ENCODE measurements at places on chromosomes 16 and 17.

GRCh38 chr17:13885953-13886889 lies 183.1 kb upstream of the COX10 start:
- DNase-seq, result no peak

DNA sequence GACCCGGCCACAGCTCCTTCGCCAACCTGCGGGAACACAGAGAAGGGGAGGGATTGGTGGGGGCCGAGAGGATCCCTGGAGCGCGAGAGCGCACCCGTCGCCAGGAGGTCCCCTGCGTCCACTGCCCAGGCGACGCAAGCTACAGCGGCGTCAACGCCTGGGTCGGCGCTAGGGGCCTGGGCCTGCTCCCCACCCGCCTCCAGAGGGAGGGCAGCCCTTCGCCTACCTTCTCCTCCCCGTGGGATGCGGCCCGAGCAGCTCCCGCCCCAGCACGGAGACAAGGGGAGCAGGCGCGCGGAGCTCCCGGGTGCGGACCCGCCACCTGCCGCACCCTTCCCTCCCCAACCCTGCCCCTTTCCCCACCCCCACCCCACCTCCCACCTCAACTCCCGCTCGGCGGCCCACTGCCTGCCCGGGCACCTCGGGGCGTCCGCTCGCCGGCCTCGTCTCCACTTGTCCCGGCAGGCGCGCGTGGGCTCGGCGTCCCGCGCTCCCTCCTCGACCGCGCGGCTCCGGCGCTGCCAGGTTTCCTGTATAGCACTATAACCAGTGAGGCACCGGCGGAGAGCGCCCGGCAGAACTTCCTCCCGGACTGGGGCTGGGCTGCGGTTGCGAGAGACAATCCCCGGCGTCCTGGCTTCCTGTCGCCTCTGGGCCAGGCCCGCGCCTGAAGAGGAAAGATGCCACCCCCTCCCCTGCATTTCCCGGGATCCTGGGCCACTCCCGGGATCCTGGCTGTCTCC lies 119.1 kb upstream of the SMURF2 start:
- DNase-seq, result no peak

- no peak for DNase-seq
Measured at GRCh38 chr16:63361032-63361624, 1324.9 kb upstream of the CDH8 start.

DNA sequence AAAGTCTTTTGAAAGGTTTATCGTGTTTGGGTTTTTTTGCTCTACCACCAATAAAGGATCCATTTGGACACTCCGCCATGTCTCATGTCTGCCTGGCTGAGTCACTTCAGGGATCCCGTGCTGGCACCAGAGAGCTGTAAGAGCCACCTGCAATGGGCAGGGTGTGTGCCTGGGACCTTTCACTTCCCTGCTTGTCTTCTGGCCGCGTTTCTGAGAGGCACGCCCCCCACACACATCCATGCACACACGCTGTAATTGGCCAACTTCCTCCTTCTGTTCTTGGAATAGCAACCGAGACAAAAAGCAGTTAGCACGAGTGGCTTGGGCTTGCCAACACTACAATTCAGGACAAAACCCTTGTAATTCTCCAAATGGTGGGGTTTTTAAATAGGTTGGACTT lies 9.8 kb upstream of the SOST start:
- no peak for DNase-seq

DNA sequence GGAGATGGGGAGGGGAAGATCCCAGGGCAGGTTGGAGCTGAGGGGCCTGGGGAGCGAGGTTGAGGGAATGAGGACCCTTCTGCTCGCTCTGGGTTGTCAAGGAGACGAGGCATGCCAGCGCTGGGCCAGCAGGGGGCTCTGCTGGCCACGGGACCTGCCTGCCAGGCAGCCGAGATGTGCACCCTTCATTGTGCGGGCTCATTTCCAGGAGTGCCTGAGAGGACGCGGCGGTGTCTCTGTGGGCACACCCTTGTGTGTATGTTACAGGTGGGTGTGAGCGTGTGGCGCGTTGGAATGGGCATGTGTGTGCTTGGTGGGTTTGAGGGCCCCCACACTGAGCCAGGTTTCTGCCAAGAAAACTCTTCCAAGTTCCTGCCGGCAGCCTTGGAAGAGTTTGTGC lies 15.9 kb downstream of the ARHGAP23 start:
- DNase-seq, result peak; percentile 23

DNA sequence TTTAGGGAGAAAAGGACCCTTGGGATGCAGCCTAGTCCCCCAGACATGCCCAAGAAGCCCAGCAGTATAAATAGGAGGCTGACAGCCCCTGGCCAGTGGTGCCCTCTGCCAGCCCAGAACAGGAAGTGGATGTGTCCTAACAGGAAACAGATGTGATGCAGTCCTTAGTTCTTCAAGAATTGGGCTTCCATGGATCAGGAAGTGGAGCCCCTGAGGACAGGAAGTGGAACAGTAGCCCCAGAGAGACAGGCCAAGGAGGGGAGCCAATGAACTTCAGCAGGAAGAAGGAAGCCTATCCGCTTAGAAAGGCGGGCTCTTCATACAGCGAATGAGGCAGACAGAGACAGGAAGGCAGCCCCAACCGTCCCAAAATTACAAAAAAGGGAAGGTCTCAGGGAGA lies 7.2 kb downstream of the CTF1 start:
- DNase-seq, result no peak

DNA sequence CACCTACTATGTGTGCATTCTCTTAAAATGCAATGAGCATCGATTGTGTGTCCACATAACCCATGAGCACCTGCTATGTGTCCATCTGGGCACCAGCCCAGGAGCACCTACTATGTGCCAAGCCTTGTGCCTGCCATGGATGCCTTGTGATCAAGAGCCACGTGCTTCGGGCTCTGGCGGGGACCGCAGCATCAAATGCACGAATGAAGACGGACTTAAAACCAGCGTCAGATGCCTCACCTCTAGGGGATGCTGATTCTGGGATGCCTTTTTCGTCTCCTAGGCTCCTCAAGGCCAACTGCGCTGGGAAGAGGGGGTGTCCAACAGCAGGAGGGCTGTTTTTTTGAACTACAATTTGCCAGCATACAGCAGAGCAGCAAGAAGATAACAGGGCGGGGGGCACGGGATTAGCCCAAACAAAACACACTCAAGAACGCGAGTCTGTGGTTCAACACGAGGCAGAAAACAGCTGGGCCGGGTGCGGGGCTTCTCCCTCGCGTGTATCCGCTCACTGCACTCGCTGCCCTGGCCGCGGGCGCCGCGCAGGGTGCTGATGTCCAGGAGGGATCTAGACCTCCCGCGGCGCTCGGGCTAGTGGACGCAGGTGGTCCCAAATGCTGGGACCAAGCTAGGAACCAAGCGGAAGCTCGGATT lies 1.2 kb upstream of the GLIS2 start:
- no peak for DNase-seq

DNA sequence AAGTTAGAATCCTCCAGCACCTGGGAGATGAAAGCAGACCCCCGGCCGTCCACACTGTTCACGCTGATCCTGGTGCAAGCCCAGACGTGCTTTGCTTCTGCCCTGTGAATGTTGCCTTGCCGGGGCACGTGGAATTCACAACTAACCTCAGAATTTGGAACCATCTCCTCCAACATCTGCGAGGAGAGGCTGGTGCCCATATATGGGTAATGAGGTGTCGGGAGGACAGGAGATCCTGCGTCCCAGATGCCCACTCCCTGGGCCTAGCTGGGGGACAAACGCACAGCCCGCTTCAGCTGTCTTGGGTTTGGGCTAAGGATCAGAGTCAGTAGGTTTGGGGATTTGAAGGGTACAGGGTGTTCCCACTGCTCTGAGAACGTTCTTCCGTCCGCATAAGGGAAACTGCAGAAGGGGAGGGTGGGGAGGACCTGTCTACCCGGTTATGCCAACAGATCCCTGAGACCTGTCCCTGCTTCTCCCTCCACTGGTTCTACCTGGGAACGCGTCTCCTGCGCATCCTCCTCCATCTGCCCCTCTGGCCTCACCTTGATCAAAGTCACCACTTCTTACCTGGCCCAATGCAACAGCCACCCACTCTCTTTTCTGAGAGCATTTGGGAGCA lies 14.1 kb downstream of the PPL start:
- no peak for DNase-seq

DNA sequence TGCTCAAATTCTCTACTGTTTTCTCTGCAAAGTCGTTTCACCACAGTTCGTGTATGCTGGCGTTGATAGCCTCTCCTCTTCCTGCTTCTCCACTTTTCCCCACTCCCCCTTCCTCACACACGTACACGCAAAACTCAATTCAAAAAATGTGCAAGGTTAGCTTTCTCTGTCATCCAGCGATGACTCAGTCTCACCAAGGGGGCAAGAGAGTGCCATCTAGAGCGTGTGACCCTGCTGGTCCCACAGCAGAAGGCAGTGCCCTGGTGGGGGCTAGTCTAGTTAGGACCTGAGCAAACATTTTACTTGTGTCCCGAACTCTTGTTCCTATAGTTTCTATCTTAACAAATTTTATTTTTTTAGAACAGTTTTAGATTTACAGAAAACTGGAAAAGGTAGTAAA lies 121.2 kb upstream of the CHMP6 start:
- DNase-seq, result no peak

GRCh38 chr17:72795941-72796340 lies 296.5 kb downstream of the SLC39A11 start:
- DNase-seq, result no peak

- no peak for DNase-seq
Measured at GRCh38 chr16:30380072-30380802, 2.1 kb downstream of the SEPTIN1 start.

DNA sequence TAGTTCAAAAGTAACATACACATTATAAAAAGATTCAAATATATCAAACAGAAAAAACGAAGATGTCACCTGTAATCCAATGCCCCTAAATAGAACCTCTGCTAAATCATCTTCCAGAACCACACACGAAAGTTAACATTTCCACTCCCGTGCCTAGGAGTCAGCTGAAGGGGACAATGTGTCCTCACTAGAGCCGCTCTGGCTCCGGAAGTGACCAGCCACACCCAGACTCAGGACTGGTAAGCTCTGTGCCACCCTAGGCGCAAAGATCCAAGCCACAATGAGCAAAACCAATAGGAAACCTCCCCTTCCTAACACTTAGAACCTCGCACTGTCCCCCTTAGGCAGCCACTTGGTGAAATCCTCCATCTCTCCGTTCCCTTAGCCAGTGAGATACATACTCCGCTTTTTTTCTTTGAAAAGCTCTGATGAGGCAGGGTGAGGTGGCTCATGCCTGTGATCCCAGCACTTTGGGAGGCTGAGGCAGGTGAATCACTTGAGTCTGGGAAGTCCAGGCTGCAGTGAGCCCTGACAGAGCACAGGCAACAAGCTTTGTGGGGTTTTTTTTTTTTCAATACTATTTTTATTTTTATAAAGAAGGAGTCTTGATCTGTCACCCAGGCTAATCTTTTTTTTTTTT lies 11.8 kb downstream of the CTRB1 start:
- no peak for DNase-seq

GRCh38 chr16:27321013-27321915 lies 7.5 kb downstream of the IL4R start:
- no peak for DNase-seq

- no peak for DNase-seq
Measured at GRCh38 chr17:61305024-61305423, 94.6 kb upstream of the TBX2 start.

DNA sequence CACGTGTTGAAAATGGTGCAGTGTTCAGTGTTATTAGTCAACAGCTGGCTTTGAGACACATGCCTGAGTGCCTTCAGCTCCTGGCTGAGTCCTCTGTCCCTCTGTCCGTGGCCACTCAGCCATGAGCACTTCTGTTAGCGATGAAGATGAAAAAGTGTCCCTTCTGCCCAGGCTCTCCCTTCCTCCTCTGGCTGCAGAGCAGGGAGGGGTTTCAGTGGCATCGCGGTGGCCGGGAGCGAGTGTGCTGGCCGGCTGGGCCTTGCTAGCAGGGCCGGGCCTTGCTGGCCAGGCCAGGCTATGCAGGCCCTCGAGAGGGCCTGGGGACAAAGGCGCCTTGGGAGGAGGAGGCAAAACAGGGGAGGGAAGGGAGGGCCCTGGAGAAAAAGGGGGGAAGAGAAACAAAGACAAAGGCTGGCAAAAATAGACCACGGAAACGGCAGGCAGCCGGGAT lies 47.7 kb downstream of the CMIP start:
- no peak for DNase-seq

DNA sequence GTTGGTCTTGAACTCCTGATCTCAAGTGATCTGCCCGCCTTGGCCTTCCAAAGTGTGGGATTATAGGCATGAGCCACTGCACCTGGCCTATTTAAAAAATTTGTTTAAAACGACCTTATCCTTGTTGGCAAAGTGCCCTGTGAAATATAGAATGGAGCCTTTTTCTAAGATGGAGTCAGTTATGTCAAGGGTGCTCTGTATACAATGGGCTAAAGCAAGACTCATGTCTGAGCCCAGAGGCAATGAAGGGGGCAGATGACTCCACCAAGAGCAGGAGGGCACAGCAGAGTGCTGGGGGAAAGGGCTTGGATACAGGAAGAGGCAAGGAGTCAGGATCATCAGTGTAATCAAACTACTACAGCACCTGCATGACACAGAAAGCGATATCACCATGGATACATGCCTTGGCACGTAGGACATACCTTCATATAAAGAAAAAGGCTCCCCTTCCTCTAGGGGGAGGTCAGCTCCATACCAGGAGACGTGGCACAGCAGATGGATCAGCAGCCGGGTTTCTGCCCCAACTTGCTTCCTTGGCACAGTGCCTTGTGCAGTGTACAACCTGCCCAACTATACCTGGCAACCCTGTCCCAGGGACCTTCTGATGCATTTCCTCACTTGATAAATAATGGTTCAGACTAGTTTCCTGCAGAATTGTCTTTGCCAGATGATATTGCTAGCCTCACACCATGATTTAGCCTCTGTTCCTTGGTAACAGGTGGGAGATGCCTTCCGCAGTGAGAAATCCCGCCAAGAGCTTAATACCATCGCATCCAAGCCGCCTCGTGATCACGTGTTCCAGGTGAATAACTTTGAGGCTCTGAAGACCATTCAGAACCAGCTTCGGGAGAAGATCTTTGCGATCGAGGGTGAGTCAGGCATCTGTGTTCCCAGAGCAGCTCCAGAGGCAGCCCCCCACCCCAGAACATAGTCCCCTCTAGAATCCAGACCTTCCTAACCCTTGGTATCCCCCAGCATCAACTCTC lies 15.3 kb downstream of the ITGAM start:
- no peak for DNase-seq

GRCh38 chr17:46851029-46851741 lies at the start of gene WNT9B:
Gene WNT9B (plus strand): TSS chr17:46851583. CDS start chr17:46851639, 56 bp downstream.
- DNase-seq, result no peak

DNA sequence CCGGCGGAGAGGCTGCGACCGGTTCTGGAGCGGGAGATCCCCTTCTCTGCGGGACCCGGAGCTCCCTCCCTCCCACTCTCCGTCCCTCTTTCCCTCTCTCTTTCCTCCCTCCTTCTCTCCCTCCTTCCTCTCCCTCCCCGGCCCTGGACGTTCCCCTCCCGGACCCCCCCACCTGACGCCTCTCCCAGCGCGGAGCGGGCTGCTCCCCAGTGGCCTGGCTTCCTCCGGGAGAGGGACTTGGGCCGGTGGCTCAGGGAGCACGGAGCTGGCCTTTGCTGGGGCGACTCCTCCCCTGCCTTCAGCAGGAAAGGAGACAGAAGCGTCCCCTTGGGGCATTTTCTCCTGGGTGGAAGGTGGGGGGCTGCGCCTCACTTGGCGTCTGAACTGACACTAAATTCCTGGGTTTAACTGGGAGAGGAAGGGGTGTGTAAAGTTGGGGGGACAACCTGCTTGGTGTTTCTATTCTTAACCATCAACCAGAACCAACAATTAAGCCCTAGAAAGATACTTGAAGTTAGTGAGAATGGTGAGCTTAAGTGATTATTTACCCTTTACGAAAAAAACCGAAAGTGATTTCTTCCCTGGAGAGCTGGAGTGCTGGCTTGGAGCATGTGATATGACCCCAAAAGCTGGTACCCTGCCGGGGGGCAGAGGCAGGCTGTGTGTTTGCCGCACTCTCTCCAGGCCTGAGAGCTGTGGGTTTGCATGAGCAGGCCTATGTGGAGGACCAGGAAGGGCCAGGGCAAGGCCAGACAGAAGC lies 775 bp downstream of the SPIRE2 start:
- no peak for DNase-seq

Measured in stimulated activated CD4-positive, alpha-beta T cell treated with anti-CD3 and anti-CD28 coated beads, Interleukin-15, amount 100 ng/mL, for 1 hour (primary cell).